GM12891 (cell line): ENCODE measurements at places on chromosomes 7 and 10.

- no peak for DNase-seq
Measured at GRCh38 chr7:128366300-128366699, 4.8 kb upstream of the PRRT4 start.

GRCh38 chr7:101236292-101236835 lies 1.2 kb downstream of the CLDN15 start:
- DNase-seq = no peak

- DNase-seq = no peak
Measured at GRCh38 chr7:133645884-133646391, 393.1 kb downstream of the EXOC4 start.

DNA sequence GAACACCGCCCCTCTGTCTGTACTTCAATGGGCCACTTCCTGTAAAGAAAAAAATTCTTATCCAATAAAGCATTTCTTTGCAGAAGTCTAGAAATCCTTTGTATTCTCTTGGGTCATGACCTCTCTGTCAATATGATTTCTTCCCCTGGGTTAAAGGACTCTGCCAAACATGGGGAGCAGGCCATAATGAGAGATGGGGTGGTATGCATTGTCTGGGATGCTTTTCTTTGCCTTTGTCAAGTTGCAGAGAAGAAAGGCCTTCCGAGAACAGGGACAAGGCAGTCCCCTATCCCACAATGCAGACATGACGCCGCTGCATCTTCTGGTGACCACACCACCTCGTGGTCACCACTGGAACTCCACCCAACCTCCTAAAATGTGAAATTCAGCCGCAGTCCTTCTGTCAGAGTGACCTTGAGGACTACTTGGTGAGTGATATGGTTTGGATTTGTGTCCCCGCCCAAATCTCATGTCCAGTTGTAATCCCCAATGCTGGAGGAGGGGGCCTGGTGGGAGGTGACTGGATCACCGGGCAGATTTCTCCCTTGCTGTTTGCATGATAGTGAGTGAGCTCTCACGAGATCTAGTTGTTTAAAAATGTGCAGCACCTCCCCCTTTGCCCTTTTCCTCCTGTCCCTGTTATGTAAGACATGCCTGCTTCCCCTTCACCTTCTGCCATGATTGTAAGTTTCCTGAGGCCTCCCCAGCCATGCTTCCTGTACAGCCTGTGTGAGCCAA lies 15.2 kb upstream of the FRMPD2 start:
- DNase-seq = peak; percentile 26

- DNase-seq = no peak
Measured at GRCh38 chr7:20269726-20270125, 52.5 kb upstream of the MACC1 start.

DNA sequence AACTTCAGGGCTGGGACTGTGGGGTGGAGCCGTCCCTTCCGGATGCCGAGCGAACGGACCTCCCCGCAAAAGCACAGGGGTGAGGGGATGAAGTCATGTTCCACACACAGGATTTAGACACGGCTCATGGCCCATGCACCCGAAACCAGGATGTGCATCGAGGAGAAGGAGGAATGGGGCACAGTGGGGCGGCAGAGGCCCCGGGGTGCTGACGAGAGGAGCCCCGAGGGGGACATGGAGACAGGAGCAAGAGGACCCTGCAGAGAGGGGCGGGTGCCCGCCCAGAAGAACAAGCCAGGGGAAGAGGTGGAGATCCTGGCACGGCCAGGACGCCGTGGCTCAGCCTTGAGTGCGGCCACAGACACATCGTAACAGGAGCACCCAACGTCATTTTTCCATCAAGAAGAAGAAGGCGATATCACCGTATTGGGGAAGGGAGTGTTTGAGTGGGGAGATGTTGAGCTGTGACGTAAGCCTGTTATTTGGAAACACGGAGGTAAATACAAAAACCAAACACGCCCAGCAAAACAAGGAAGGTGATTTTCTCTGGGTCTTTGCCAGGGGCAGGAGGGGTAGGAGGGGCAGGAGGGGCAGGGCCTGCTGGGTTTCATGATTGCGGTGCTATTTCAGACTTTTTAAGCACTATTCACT lies 25.3 kb upstream of the FOXL3 start:
- no peak for DNase-seq

GRCh38 chr7:126606331-126606730 lies 646.4 kb downstream of the GRM8 start:
- no peak for DNase-seq

DNA sequence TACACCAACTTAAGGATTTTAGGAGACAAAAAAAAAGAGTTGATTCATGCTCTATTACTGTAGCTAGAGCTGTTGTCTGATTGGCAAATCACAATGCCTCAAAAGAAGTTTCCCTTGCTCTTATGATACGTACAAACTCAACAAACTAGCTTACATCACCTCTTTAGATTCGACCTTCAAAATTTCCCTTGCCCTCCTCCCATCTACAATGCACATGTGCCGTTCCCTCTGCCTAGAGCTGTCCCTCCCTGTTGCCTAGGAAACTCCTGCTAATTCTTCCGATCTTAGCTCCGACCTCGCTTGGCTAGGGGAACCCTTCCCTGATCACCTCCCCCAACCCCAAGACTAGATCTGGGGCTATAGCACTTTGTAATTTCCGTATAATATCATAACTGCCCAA lies 55.4 kb downstream of the MAP3K8 start:
- no peak for DNase-seq

DNA sequence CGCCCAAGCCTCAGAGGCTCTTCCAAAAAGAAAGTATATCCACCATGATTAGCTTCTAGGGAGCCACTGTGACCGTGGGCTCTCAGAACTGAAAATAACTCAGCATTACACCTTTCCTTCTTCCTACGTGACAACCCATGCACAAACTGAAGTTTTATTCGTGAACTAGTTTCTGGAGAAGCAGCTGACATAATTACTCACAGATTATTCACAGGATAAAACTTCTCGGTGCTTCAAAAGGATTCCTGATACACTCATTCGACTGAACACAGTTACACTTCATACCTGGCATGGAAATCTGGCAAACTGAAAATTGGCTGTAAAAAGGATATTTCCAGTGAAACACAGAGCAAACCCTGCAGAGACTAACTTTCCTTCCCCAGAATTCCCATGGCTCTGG lies 139.2 kb upstream of the PTER start:
- DNase-seq = no peak

GRCh38 chr10:98339799-98340198 lies 71.8 kb upstream of the LOXL4 start:
- no peak for DNase-seq

- DNase-seq = no peak
Measured at GRCh38 chr10:12657489-12657888, 308.1 kb downstream of the CAMK1D start.

DNA sequence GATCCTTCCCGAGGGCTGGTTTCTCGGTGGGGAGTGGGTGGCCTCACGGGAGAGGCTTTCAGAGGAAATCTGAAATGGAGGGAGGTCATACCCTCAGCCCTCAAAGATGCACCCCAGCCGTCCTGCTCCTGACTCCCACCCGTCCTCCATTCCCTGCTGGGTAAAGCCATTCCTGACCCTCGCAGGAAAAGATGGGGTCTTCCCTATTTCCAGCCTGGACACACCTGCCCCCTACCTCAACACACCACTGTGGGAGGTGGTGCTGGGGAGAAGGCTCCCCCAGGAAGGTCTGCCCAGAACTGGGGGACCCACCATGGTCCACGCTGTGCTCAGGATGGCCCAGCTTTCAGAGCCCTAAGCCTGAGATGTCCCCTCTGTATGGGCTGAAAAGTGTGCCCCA lies 86.9 kb downstream of the CHST15 start:
- no peak for DNase-seq

DNA sequence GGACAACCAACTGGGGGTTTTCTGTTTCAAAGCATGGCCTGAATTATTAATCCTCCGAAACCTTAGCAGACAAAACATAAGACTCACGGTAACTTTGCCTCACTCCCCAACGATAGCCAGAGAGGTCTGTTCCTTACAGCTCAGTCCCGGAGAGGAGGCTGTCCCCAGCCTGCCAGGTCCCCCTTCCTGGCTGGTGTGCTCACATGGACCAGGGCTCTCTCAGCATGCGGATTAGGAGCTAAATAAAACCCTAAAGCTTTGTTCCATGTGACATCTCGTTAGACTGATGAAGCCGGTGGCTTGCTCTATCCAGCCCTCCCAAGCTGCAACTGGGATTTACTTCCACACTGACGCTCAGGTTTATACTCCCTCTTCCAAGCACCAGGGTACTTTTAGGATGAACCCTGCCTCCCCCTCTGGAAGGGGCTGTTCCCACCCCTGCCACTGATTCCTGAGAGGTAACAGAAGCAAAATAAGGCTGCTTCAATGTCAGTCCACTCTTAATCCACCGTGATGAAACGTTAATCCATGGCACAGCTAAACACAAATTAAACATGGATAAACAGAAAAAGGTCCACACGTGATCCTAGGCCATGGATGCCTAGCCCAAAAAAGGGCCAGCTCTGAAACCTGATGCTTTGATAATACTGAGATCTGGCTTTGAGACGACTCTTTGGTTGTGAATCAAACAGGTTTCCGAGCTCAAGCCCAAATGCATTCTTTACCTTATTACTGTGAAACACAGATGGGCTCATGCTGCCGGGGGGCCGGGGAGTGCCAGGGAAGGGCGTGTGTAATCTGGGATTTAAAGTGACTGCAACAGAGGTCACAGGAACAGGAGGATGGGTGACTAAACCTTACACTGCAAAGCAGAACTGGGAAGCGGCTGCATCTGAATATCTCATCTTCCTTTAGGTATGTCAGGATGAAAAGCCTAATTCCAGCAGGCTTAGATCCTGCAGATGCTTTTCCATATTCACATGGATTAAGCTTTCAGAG lies 86.2 kb downstream of the ZRANB1 start:
- DNase-seq = no peak

GRCh38 chr10:126352453-126352852 lies 35.8 kb downstream of the ADAM12 start:
- no peak for DNase-seq

DNA sequence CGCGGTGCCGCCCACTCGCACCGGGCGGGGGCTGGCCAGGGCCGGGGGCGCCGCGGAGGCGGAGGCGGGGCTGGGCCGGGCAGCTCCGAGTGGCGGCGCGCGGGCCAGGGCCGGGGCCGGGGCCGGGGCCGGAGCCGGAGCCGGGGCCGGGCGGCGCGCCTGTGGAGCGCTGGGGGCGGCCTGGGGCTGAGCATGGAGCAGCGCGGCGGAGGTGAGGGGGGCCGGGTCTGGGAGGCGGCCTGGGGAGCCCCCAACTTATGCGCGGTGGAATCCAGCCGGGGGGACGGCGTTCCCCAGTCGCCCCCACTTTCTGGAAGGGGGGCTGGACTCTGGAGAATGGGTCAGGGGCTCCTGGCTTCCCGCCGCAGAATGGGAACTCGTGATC lies at the start of gene LZTS2:
TSS of gene LZTS2 (plus strand) at position 67 of the 385 bp plus-strand sequence. CDS start 2,731 bp downstream, outside the sequence.
- DNase-seq = no peak

- DNase-seq = no peak
Measured at GRCh38 chr7:55369427-55370400, 4.6 kb downstream of the LANCL2 start.

DNA sequence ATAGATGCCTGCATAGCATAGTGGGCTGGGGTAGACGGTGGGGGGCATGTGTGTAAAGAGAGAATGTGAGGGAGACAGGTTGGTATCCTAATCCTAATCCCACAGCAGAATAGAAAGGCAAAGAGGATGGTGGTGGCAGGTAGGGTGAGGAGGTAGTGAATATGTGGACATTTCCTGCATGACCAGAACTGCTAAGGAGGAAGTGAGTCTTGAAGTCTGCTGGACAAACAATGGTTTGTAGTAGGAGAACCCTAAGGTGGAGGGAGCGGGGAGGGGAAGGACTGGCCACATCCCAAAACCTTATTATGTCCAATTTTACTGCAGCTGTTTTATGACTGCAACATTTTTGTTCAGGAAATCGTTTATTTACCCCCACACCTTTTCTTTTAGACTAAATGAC lies 279.7 kb downstream of the AUTS2 start:
- no peak for DNase-seq

- no peak for DNase-seq
Measured at GRCh38 chr10:79463578-79464496, 18.4 kb upstream of the ZCCHC24 start.

- no peak for DNase-seq
Measured at GRCh38 chr7:55556492-55556891, 15.8 kb downstream of the VOPP1 start.

DNA sequence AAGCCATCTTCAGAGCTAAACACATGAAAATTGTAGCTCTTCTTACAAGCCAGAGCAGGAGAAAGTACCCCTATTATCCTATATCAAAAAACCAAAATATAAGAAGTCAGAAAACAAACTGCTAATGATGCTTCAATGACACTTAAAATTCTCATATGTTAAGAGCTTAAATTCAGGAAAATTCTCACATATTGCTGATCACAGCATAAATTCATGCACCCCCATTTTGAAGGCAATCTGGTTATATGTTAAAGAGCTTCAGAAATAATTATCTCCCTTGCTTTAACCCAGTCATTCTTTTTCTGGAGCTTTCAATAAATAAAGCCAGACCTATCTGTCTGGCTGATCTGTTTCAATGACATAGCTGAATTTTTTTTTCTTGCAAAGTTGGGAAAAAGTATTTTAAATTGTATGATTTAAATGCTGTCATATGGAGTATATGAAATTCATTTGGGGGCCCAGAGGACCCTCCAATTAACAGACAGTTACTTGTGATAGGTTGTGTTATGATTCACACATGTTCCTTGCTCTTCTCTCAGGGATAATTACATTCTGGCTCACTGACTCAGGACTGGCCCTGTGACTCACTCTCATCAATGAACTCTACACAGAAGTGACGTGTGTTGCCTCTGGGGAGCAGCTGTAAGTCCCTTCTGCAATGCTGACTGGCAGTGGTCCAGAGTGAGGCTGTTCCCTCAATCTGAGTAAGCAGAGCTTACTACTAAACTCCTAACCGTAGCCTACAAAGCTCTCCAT lies 85.2 kb downstream of the HGF start:
- no peak for DNase-seq

DNA sequence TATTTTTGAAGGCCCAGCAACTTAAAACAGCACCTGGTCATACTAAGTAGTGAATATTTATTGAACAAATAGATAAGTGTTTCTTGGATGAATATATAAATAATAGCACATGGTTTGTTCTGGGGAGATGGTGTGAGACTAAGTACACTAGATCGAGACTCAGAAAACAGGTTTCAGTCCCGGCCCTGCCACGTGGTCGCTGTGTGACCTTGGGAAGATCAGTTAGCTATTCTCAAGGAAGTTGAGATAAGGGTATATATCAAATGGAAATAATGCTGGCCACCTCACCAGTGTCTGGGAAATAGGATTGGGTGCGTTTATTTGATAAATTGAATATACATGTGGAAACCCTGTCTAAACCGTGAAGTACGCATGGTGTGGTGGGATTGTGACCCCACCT lies 354.6 kb downstream of the SDK1 start:
- no peak for DNase-seq
